ENCODE measurements at places on chromosomes 12 and 14. TPM values are rescaled to one million over a fixed set of nuclear protein-coding genes. Genes with fewer than 3 reads are reported as not detected.

DNA sequence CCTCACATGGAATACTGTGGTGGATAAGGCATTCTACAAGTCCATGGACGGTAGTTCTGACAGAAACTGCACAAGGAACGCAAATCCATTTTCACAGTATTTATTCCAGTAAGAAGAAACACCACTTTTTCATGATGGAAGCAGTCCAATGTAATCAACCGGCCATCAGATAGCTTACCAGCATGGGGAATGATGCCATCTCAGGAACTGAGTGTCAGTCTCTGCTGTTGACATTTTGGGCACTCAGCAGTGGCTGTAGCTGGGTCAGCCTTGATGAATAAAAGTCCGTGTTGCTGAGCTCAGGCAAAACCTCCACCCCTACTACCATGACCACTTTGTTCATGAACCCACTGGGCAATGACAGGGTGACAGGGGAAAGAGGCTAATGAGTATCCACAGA, 103.4 kb downstream of the PLCZ1 start:
- DNase-seq: no peak

- DNase-seq: no peak
These were observed 51.9 kb upstream of the REP15 start for GRCh38 chr12:27644158-27644845.

DNA sequence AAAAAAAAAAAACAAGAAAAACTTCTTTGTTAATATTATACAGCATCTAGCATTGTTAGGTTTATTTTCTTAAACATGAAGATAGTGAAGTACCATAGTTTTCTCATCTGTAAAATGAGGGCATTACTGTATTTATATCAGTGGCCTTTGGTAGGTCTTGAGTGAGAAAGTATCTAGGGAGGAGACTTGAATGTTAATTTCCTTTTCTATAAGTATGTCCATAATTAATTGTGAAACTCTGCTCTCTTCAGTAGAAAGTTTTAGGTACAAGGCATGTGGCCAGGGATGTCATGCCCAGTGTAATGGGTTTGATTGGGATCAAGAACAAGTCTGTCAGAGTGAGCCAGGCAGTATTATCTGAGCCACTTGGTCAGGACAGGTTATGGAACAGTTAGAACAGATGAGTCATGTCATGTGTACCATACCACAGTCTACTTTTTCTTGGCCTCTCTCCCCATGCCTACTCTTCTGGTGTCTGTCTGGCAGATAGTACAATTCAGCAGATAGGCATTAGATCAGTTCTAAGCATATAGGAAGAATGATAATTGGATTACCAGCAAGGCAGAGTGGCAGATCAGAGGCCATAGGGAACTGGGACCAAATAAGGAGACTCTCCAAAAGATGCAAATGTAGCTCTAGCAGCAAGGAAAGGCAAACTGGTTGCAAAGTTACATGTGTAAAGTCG, 30.4 kb downstream of the FBXO34 start:
- DNase-seq: no peak

GRCh38 chr14:66509874-66510273, 1.9 kb downstream of the GPHN start:
- DNase-seq: no peak

GRCh38 chr14:55129086-55129427, at the start of gene LGALS3:
TSS of gene LGALS3 (plus strand) at chr14:55129252. CDS start at chr14:55137374, 8,122 bp downstream.
- DNase-seq: peak; percentile 83

DNA sequence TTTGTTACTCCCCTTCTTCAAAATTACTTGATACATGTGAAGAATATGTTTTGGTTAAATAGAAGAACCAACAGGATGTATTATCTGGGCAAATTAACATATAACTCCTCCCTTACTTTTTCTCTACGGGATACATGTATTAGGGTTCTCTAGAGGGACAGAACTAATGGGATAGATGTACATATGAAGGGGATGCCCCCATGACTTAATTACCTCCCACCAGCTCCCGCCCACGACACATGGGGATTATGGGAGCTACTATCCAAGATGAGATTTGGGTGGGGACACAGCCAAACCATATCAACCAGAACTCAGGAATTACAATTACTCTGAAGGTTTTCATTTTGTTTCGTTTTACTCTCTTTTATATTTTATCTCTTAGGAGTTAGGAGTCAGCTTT, 41.3 kb downstream of the VRK1 start:
- DNase-seq: no peak

- peak; percentile 19 for DNase-seq
These were observed at the start of gene TPH2 for GRCh38 chr12:71938728-71939385. TSS of gene TPH2 (plus strand) at chr12:71938845. CDS start at chr12:71938987, 142 bp downstream.

DNA sequence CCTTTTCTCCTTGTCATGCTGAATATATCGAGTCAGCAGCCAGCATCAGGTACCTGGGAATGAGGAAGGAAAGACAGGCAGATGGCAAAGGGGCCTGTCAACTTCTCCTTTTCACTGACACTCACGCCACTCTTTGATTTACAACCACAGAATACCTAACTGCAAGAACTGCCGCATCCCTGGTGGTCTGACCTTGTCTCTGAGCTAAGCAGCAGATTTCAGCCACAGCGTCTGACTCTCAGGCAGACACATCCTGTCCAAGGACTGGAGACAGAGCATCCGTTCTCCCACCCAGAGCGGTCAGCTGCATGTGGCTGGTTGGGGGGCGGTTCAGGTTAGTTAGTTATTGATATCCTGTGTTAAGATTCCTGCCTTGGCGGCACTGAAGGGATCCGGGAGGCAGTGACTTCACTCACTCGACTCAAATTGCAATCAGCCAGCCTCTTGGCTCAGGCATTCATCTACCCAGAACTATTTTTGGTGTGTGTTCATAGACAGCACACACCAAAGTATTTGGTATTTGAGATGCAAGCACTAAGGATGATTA, 11.2 kb upstream of the MAP1LC3B2 start:
- no peak for DNase-seq

- DNase-seq: no peak
These were observed 74.6 kb downstream of the DACT1 start for GRCh38 chr14:58712357-58712756.

Gene SIRT4
- 2.3 TPM for total RNA-seq

Gene ADAM20
- total RNA-seq: 0.27 TPM

Gene PIWIL1
- total RNA-seq: not detected

Gene POMT2
- total RNA-seq: 29.2 TPM

Gene KCNJ8
- 4.5 TPM for total RNA-seq

Gene PPP1R1A
- 279 TPM for total RNA-seq

Measured in psoas muscle (tissue), 8 donors.